Osteoblast (primary cell): ENCODE measurements at places on chromosomes 6 and 20.
A peak's percentile ranks its signal among the peaks of the same experiment; 100 is the strongest.

GRCh38 chr6:50716899-50717509, 3.7 kb downstream of the TFAP2D start:
- DNase-seq, result no peak

DNA sequence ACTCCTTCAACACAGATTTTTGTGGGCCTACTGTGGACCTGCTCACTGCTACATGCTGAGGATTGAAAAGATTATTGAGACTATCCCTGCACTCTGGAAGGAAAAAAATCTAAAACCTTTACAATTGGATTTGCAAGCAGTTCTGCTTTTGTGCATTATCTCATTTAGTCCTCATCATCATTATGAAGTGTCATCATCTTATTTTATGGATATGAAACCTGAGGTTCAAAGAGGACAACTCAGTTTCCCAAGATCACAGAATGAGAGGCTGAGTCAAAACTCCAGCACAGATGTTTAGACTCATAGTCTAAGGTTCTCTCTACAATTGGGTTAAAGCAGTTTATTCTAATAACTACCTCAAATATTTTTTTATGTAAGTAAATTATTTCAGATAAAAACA, 160.2 kb upstream of the MARCKS start:
- no peak for DNase-seq

- peak; percentile 15 for DNase-seq
Observed at GRCh38 chr20:63054681-63055240, 48.0 kb upstream of the BHLHE23 start.

DNA sequence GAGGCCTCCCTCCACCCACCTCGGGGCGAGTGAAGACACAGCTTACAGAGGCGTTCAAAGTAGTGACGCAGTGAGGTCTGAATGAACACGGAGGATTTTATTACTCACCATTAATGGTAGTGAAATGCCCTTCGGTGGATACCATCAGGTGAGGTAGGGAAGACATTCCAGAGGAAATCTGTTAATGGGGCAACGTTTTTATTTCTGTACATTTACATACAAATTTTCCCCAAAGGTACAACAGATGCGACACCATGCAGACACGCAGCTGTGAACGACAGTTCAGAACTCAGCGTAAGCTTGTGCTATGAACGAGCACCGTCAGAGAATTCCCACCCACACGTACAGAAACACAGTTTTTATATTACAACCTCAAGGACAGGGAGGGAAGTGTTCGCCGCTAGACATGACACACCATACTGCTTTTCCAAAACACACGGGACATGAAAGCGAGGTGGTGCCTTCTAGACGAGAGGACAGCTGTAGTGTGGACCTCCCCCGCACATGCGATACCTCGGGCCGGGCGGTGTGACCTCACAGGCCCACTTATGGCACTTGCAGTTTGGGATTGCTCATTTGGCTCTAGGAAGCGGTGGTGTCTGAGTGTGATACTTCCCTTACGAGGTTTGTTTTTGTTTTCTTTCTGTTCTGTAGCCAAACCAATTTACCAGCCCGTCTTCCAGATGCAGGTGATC, 10.7 kb downstream of the PSMG4 start:
- DNase-seq, result no peak

DNA sequence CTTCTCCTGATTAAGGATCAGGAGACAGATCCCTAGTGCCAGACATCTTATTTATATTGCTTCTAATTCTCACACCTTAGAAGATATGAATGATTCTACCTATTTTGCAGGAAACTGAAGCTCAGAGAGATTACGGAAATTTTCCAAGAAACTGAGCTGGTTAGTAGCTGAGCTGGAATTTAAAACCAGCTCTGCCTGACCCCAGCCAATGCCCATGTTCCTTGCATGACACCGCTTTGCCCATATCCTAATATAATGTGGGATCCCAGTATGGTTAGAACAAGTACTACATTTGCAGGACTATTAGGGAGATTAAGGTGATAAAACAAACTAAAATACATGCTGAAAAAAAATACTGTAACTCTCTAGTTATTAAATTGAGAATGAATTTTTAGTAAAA, 1.9 kb downstream of the TMEM30A start:
- DNase-seq, result peak; percentile 51

DNA sequence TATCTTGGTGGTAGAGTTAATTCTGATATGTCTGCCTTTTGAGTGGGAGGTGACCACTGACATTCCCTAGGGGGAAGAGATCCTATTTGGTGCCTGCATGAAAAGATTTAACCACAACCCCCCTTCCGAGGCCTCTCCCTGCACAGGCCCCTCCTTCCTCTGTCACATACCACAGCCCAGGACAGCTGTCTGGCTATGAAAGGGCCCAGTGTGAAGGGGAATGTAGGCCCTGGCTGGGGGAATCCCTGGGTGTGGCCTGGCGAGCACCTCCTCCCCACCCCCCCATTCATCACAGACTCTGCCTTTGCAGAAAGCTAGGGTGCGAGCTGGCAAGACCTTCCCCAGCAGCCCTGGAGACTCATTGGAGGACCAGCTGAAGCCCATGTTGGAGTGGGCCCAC, 27.4 kb upstream of the MAPRE1 start:
- DNase-seq, result no peak

DNA sequence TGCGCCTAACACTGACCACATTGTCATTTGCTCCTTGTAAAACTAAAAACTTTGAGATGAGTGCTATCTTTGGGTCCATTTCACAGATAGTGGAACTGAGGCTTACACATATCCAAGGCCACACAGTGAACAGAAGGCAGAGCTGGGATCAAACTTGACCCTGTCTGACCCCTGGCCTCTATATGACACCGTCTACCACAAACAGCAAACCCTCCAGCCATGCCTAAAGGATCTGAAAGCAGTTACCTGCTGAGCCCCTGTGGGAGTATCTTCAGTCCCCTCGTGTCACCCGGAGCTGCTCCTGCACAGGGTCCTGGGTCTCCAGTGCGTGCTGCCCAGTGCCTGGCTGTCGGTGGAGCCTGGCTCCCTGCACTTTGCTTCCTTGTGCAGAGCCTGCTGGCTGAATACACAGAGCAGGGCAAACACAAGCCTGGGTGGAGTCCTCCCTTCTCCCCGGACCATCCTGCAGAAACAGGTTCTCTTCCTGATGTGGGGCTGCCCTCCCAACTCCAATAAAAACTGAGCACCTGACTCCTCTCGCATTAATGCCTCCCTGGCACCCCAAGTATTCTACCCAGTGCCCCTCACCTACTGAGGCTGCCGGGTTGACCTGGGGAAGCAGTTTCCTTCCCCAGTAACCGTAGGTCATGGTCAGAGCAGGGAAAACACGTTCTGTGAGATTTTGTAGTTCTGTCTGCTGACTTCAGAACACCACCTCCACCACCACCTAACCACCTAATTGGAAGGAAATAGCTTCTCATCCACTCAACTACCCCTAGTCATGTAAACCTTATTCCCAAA, at the start of gene BCAS1:
BCAS1 (minus strand) TSS at position 408 of the 801 bp plus-strand sequence. CDS start 11,876 bp downstream, outside the sequence.
- peak; percentile 43 for DNase-seq

GRCh38 chr6:154602708-154603107, 92.2 kb upstream of the CNKSR3 start:
- DNase-seq, result no peak

- DNase-seq, result peak; percentile 75
Observed at GRCh38 chr6:147909640-147910039, 401.1 kb downstream of the SAMD5 start.

GRCh38 chr6:31528307-31528777, 420 bp upstream of the MCCD1 start:
- DNase-seq, result no peak

- DNase-seq, result no peak
Observed at GRCh38 chr6:13146442-13146841, 181.9 kb downstream of the TBC1D7 start.

GRCh38 chr6:82259389-82259788, 11.8 kb upstream of the IBTK start:
- peak; percentile 32 for DNase-seq

- no peak for DNase-seq
Observed at GRCh38 chr6:13787137-13787536, 27.2 kb downstream of the MCUR1 start.

DNA sequence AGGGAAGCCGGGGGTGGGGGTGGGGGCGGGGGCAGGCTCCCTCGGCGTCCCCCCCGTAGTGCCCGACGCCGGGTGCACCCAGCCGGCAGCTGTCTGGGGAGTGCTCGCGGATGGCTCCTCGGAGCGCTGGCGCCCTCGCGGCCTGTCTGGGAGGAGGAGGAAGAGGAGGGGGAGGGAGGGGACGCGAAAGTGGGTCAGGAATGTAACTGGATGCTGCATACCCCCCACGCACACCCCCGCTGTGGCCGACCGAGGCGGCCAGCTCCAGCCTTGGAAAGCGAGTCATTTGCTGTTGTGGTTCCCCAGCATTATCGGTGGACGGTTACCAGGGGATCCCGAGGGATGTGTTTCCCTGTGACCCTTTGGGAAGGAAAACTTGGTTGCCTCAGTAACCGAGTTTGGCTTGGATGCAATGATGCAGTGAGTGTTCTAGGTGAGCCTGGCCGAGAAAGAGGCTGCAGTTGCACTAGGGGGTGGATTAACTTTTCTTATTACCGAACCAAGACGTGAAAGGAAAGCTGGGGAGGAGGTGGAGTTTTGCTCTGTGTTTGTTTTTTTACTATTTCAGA, 55.2 kb upstream of the RREB1 start:
- peak; percentile 81 for DNase-seq

- DNase-seq, result no peak
Observed at GRCh38 chr20:2455771-2456497, 14.7 kb downstream of the SNRPB start.

DNA sequence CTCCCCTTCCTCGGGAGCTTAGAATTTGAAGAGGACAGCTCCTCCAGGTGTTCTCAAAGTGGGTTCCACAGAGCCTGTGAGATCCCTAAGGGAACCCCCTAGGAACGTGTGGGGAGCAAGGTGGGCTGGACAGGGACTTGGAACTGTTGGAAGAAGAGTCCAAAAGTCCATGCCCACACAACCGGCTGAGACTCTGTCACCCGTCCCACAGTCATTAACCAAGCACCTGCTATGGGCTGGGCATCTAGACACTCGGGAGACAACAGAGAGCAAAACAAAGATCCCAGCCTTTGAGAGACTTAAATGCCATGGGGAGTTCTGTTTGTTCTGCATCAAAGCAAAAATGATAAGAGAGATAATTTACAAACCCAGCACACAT, 51.9 kb upstream of the SAYSD1 start:
- DNase-seq, result no peak

DNA sequence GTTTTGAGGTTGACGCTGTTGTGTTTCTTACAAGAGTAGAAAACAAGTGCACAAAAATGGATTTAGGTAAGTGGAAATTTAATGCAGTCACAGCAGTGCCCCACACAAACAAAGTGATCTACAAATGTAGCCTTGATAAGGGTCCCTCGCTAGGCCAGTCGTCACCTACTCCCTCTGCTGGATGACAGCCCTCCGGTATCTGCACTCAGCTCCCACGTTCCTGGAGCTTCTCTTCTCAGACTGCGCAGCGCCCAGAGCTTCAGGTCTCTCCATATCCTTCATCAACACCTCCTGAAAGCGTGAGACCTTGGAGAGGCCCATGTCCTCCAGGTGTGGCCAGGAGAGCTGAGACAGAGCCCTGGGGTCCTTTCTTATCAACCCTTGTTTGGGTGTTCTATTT, 58.3 kb upstream of the MAP3K4 start:
- DNase-seq, result no peak
